ENCODE measurements at places on chromosomes 16 and 17.

- no peak for DNase-seq
Observed at GRCh38 chr17:1462164-1463112, 6.4 kb upstream of the CRK start.

DNA sequence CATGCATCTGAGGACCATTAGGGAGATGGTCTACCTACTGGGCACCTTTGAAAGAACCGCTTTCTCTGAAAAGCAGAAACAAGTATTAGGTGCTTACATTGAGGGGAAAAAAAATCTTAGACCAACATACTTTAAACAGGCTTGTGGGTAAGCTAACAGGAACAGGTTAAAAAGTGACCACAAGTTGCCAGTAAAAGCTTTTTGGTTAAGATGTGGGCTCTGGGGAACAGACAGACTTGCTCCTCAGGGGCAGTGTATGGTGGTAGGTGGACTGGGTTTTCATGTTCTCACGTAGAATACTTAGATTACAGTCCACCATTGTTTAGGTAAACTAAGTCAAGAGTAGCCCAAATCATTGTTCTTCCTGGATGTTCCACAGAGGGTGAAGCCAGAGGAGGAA, 41.2 kb downstream of the REXO5 start:
- DNase-seq, result no peak

DNA sequence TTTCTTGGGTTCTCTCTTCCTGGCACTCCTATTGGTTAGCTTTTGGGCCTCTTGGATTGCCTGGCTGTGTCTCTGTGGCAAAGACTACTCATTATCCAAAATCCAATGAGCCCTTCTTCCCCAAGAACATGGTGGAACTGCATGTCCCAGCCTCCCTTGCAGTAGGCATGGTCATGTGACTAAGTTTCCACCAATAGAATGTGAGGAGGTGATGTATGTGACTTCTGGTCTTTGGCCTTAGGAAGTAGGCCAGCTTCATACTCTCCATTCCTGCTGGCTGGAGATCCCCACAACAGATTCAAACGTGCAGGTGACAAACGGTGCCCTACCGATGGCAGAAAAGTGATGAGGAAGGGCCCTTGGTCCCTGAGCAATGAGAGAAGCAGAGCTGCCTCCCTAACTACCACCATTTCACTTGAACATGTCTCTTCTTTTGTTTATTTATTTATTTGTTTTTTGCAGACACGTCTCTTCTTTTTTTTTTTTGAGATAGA, 17.3 kb upstream of the SPN start:
- DNase-seq, result no peak

GRCh38 chr17:58530655-58531054, 16.2 kb upstream of the MTMR4 start:
- no peak for DNase-seq

GRCh38 chr16:46790599-46791270, 40.2 kb downstream of the C16orf87 start:
- no peak for DNase-seq

DNA sequence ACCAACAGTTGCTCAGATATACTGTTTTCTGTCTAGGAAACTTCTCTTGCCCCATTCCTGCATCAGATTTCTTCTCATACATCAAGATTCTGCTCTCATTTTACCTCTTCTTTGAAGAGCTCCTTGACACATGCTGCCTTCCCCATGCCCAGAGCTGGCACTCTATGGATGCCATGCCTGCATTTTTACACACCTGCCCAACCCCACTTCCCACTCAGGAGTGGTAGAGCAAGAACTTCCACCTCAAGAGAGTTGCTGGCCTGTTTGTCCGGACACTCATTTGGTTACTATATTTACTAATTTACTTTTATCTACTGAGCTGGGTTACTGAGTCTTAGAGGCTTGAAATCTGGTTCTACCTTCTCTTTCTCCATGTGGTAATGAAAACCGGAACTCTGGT, 98.3 kb upstream of the HLF start:
- no peak for DNase-seq

GRCh38 chr17:29109477-29110371, 66.8 kb downstream of the PIPOX start:
- no peak for DNase-seq

GRCh38 chr17:79761894-79762589, 15.9 kb upstream of the CBX2 start:
- no peak for DNase-seq

DNA sequence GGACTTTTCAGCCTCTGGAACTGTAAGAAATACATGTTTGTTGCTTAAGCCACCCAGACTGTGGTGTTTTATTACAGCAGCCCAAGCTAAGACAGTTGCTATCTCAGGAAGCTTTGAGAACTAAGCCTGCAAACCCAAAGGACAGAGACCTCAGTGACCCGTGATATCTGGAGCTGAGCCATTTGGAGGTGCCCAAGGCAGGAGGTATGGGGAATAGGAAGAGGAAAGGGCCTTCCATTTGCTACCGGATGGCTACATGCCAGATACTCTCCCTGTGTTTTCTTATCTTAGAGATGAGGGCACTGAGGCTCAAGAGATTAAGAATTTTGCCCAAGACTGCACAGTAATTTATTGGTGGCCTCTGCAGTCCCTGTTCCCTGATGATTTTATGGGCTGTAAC, 622.1 kb upstream of the CDH5 start:
- no peak for DNase-seq

DNA sequence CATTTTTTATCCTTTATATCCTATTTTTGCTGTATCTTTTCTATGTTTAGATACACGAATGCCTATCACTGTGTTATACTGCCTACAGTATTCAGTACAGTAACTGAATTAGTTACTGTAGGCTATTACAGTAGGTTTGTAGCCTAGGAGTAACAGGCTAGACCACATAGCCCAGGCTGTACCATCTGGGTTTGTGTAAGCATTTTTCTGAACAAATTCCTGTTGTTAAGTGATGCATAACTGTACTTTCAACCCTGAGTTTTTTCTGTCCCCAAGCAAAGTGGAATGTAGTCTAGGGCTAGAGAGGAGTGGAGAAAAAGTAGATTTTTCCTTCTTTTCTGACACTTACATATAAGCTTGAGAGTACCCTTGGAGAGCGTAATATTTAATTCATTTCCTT, 282.1 kb downstream of the HS3ST3B1 start:
- DNase-seq, result no peak

DNA sequence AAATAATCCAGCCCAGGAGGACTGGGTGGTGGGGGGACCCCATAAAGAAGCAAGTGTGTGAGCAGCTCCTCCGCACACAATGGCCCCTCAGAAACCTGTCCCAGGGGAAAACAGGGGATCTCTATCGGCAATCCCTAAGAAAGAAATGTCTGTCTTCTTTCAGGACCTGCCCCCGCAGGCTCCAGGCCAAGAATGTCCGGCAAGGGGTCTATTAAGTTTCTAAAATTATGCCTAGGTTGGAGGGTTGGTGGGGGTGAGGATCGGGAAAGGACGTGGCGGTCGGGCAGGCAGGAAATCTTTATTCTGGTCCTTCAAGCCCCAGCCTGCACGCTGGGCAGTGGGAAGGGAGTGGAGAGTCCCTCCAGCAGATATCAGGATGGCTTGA, 23.4 kb upstream of the LITAF start:
- DNase-seq, result no peak

DNA sequence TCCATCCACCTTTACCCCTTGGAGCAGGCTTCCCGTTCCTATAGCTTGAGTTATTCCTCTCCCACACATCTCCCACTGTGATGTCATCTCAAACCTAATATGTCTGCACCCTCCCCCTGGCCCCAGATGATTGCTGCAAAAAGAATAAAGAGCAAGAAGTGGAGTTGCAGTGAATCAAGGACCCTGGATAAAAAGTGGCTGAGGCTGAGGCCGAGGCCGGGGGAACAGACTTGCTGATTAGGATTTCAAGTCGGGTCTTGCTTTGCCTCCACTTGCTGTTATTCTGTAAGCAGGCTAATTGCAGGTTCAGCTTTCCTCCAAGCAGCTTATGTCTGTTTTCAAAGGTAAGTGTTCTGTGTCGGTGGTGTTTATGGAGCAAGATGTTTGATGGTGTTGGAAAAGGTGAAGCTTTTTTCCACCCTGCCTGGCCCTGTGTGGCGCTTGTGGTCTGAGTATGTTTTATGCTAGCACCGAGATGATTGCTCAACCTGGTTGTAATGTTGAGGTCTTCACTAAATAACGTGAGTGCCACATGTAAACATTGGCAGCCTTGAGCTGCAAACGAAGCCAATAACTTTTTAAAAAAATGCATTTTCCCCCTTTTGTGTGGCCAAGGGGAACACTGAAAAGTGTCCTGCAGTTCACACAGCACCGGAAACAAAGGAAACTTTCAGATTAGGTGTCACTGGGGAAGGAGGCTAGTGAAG, 15.4 kb downstream of the HS3ST3B1 start:
- no peak for DNase-seq

- DNase-seq, result no peak
Observed at GRCh38 chr16:66801320-66802105, at the start of gene TERB1. TSS of gene TERB1 (minus strand) at chr16:66801584. CDS start at chr16:66796798, 4,786 bp downstream.

GRCh38 chr16:11325404-11326083, 19.7 kb upstream of the RMI2 start:
- no peak for DNase-seq

- no peak for DNase-seq
Observed at GRCh38 chr17:51035431-51035830, 85.2 kb downstream of the SPAG9 start.

- DNase-seq, result no peak
Observed at GRCh38 chr17:27446569-27447301, 9.5 kb upstream of the KSR1 start.

DNA sequence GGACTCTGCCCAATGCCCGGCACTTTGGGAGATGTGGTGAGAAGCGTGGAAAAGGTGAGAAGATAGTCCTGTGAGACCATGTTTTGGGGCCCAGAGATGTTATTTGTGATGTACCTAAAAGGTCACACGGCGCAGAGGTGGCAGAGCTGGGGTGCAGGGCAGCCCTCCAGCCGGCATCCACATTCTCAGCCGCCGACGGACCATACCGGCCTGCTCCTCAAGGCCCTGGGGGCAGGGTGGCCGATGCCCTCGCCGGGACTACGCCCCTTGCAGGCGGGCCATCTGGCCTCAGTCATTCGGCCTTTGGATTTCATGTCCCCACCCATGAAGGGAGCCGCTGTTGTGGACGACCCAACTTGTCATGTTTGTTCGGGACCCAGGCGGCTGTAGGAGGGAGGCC, 131.4 kb upstream of the GSE1 start:
- DNase-seq, result no peak

- no peak for DNase-seq
Observed at GRCh38 chr16:24150282-24150681, 105.9 kb upstream of the CACNG3 start.

DNA sequence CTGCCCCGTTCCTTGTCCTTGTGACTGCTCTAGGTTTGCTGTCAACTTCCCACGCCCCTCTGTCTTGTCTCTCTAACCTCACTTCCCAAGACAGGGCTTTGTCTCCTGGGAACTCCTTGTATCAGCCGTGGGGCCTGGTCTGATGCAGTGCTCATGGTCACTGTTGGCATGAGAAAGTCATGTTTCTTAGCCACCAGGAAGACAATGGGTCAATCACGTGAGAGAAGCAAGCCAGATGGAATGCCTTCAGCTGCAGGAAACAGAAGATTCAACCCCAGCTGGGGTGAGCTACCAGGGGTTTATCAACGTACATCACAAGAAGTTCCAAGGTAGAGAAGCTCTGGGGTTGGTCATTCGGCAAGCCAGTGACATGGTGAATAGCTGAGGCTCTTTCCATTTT, 116.6 kb downstream of the IRF8 start:
- DNase-seq, result no peak

- no peak for DNase-seq
Observed at GRCh38 chr17:75398279-75398678, 7.2 kb downstream of the GRB2 start.

GRCh38 chr17:42386777-42387657, 1.2 kb downstream of the STAT3 start:
- no peak for DNase-seq

DNA sequence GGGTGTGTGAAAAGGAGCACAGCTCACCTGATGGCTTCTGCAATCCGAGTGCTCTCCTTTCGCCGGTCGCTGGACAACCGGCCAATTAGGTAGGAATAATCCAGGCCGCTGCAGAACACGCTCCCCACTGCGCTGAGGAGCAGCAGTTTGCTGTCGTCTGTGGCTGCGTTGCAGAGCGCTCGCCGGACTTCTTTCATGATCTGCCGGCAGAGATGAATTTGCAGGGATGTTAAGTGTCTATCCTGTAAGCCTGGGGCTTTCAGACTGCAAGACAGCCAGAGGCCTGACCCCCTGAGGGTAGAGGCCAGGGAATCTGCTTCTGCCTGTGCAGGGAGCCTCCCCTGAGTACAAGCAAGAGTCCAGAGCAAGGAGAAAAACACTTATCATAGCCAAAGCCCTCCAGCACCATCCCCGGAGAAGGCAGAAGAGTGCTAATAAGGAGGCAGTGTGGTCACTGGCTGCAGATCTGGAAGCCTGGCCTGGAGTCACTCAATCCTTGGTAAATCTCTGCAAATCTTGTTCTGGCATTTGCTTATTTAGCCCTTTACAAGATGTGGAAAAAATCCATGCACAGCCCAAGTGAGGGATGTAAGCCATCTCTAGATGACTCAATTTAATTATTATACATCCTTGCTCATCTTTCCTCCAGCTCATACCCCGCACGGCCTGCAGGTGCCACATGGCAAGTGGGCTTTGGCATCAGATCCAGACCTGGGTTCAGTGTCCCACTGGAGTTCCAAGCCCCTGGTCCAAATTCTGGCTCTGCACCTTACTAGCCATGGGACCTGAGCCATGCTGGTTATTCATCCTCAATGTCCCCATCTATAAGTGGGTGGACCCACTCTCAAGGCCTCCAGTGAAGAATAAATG, 80.2 kb downstream of the DYNLRB2 start:
- no peak for DNase-seq

DNA sequence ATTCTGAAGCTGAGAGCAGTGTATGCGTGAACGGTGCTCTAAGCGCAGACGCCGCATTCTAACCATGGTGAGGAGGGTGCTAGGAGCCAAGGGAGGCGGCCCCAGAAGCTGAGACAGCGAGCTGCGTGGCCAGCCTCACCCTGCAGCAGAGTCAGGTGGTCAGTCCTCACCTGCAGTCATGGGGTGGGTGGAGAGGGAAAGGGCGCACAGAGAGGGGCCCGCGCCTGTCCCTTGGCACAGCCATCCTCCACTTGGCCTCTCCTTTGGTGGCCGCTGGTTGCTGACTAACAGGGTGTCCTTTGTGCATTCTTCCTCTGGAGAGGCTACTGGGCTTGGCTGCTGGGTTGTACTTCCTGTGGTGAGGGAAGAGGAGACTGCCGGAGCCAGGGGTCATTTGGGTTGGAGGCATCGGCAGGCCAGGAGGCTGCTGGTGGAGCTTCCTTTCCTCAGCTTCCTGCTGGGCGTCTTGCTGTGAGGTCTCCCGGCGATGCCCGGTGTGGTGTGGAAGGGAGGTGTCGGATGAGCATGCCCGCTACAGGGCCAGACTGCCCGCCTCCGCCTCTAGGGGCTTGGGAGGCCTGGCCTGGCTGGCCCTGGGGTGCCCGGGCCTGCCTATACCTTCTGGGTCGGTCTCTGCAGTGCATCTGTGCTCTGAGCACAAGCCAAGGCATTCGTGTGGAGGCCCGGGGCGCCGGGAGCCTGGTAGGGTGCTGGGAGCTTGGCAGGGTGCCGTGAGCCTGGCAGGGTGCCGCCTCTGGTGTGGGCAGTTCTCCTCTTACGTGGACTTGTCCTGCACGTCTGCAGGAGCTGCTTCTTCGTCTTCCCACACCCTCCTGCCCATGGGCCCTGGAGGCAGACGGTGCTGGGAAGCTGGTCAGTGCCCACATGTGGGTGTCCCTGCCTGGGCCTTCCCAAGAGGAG, 17.4 kb downstream of the RNF213 start:
- DNase-seq, result no peak

- DNase-seq, result no peak
Observed at GRCh38 chr17:81354954-81355347, 40.3 kb upstream of the BAHCC1 start.
